Immature natural killer cell (primary cell): ENCODE measurements at places on chromosomes 1 and 21. TPM values are rescaled to one million over a fixed set of nuclear protein-coding genes. Genes with fewer than 3 reads are reported as not detected.
A peak's percentile ranks its signal among the peaks of the same experiment; 100 is the strongest.

GRCh38 chr1:167452483-167452882 is 65.8 kb downstream of the CD247 start:
- no peak for DNase-seq
- peaks cover 78% of the 10 kb centered on the region for H3K27me3 ChIP-seq
- peak overlapping the region; percentile 98 for H3K27ac ChIP-seq

The PTPRU gene
- not detected for polyA plus RNA-seq

The VAMP3 gene
- polyA plus RNA-seq = 42.1 TPM

DNA sequence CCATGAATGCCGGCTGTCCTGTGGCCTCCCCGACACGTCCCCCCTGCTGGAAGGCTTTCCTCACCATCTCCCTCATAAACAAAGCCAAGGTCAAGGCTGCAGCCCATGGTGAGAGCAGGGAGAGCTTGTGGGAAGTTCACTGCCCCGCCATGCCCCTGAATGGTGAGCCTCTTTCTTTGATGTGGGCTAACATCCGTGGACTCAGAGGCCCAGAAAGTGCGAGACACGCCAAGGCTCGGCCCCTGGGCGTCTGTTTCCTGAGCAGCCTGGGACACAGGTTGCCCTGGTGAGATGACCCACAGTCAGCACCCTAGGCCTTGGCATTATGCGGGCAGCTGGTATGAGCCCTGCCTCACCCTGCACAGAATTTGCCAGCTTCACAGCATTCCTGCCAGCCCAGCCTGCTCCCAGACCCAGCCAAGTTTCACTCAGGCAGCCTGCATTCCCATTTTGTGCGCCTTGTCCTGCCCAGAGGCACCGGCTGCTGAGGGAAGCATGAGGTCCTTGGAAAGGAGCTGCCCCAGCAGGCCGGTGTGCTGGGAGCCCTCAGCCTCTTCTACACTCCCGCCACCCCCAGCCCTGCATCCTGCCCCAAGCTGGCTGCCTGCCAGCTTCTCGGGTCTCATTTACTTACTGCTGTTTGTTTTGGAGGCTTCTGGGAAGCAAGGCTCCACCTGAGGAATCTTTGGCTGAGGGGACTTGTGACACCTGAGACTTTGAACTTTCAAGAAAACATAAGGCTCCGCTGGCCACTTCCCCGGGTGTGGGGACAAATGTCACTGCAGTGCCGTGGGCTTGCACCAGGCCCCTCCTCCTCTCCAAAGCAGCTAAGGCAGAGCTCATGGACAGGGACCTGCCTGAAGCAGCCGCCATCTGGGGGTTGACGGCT is 31.9 kb downstream of the NEK2 start:
- no peak overlapping the region for H3K27ac ChIP-seq
- peak; percentile 32 for DNase-seq
- H3K4me3 ChIP-seq = no peak overlapping the region
- no peaks in the 10 kb centered on the region for H3K36me3 ChIP-seq

DNA sequence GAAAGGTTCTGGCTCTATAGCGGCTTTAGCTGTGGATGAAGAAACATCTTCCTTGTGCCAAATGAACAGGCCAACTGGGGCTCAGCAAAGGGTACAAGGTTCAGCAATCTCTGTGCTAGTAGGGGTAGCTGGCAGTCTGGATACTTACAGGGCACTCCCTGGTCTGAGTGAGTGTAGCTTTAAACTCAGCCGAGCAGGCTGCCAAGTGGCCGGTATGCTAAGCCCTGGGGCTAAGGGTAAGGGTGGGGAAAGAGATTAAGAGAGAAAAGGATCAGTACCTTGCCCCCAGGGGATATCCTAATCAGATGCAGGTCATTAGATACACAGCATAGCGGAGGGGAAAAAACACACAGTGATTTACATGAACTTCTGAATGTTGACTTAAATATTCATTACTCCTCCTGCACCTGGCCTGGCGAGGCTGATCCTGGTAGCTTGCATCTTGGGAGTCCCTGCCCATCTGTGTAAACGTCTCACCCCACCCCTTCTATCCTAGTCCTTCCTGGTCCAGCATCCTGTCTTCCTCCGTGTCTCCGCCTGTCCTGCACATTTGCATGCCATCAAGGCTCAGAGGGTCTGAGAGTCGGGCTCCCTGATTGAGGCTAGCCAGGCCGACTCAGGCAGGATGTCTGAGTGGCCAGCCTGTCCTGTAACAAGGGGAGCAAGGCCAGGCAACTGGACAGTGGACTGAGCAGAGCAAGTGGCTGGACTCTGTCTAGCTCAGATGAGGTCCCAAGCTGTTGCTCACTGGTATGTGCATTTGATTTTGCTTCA is 39.5 kb upstream of the CNTN2 start:
- peaks cover 3% of the 10 kb centered on the region for H3K27me3 ChIP-seq
- no peaks in the 10 kb centered on the region for H3K36me3 ChIP-seq
- no peaks in the 10 kb centered on the region for H3K4me1 ChIP-seq
- no peak overlapping the region for H3K27ac ChIP-seq
- no peak for DNase-seq

- H3K36me3 ChIP-seq = no peaks in the 10 kb centered on the region
- DNase-seq = no peak
- H3K27ac ChIP-seq = no peak overlapping the region
Measured at GRCh38 chr1:83912876-83913275, 86.1 kb downstream of the TTLL7 start.

The CSDE1 gene
- 223 TPM for polyA plus RNA-seq

GRCh38 chr1:18778437-18778836 is 81.0 kb downstream of the TAS1R2 start:
- no peak overlapping the region for H3K4me3 ChIP-seq
- H3K27ac ChIP-seq = no peak overlapping the region
- H3K36me3 ChIP-seq = no peaks in the 10 kb centered on the region
- H3K4me1 ChIP-seq = no peaks in the 10 kb centered on the region
- peaks cover 1% of the 10 kb centered on the region for H3K27me3 ChIP-seq
- DNase-seq = no peak

GRCh38 chr21:33128538-33128937 is 58.6 kb downstream of the OLIG1 start:
- peaks cover 14% of the 10 kb centered on the region for H3K27me3 ChIP-seq
- no peak for DNase-seq
- H3K4me3 ChIP-seq = no peak overlapping the region
- H3K36me3 ChIP-seq = no peaks in the 10 kb centered on the region

- H3K4me3 ChIP-seq = no peak overlapping the region
- no peaks in the 10 kb centered on the region for H3K4me1 ChIP-seq
- H3K36me3 ChIP-seq = no peaks in the 10 kb centered on the region
- H3K27ac ChIP-seq = no peak overlapping the region
Measured at GRCh38 chr1:78370779-78371482, 119.8 kb upstream of the PTGFR start.

DNA sequence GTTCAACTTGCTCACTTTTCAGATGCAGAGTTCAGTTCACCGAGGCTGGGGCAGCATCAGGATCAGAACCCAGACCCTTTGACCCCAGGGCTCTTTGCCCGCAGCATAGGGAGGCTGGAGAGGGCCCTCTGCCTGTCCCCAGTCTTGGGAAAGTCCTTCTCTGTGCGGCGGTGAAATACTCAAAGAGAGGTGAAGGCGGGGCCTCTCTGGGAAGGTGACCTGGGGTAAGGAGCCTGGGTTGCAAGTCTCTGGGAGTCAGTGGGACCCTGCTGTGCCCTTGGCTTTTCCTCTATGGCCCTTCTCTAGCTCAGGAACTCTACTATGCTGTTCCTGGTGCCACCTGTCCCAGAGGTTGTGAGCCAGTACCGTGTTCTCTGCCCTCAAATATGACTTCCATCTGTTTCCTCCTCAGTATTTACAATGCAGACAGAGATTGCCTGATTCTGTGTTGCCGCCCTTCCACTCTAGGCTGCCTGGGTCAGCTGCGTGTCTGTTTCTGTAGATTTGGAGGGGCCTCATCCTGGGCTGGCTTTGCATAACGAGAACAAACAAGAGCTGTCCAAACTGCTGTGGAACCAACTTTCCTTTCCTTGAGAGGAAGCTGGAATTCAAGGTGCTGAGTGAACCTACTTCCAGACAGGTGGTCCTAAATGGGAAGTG is 18.7 kb upstream of the ZBTB21 start:
- no peak overlapping the region for H3K4me3 ChIP-seq
- H3K36me3 ChIP-seq = no peaks in the 10 kb centered on the region
- H3K27ac ChIP-seq = no peak overlapping the region
- no peak for DNase-seq

GRCh38 chr21:42021371-42022090 is 11.4 kb upstream of the ZBTB21 start:
- no peak for DNase-seq
- H3K4me1 ChIP-seq = no peaks in the 10 kb centered on the region
- no peaks in the 10 kb centered on the region for H3K36me3 ChIP-seq

DNA sequence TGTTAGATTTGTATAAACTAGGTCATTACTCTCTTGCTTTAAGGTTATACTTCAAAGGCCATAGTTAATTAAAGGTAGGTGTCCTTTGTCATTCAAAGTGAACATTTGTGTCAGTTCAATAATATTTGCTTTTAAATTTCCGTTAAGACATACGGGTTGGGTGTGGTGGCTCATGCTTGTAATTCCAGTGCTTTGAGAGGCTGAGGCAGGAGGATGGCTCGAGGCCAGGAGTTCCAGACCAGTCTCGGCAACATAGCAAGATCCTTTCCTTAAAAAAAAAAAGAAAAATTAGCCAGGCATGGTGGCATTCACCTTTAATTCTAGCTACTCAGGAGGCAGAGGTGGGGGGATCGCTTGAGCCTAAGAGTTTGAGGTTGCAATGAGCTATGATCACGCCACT is 80.4 kb downstream of the KIF26B start:
- no peaks in the 10 kb centered on the region for H3K36me3 ChIP-seq
- H3K27ac ChIP-seq = no peak overlapping the region
- no peak for DNase-seq
- H3K4me1 ChIP-seq = no peaks in the 10 kb centered on the region
- peaks cover 3% of the 10 kb centered on the region for H3K27me3 ChIP-seq

The KRTAP19-1 gene
- polyA plus RNA-seq = not detected
